Uterine smooth muscle cell (primary cell): ENCODE measurements at places on chromosomes 4 and X. TPM values are rescaled to one million over a fixed set of nuclear protein-coding genes. Genes with fewer than 3 reads are reported as not detected.

S100G gene
- not detected in 2 replicates for total RNA-seq

CAMK2D gene
- 107 and 149 TPM in 2 replicates for total RNA-seq

AFM gene
- not detected in 2 replicates for total RNA-seq

OTUD6A gene
- total RNA-seq = under 0.01 TPM in 1 of 2 replicates, not detected in the other

CCSER1 gene
- total RNA-seq = 0.33 and 2.9 TPM in 2 replicates

RHOXF2 gene
- not detected in 2 replicates for total RNA-seq

OFD1 gene
- total RNA-seq = 15.5 and 22.2 TPM in 2 replicates

TENM3 gene
- 5.8 and 7.0 TPM in 2 replicates for total RNA-seq

SHROOM2 gene
- 0.44 and 0.75 TPM in 2 replicates for total RNA-seq

FAM241A gene
- 1.6 and 3.2 TPM in 2 replicates for total RNA-seq

TAPT1 gene
- total RNA-seq = 19.7 and 23.2 TPM in 2 replicates

SOD3 gene
- 5.2 and 19.5 TPM in 2 replicates for total RNA-seq

OR13H1 gene
- not detected in 2 replicates for total RNA-seq

EMCN gene
- total RNA-seq = under 0.01 and 0.12 TPM in 2 replicates

PCDH19 gene
- under 0.01 and 0.12 TPM in 2 replicates for total RNA-seq

NSUN7 gene
- total RNA-seq = 0.22 and 1.1 TPM in 2 replicates

PRDM8 gene
- total RNA-seq = 7.4 and 10.1 TPM in 2 replicates

GABRE gene
- 15.2 and 20.7 TPM in 2 replicates for total RNA-seq

TBC1D1 gene
- 149 and 223 TPM in 2 replicates for total RNA-seq

SYNPO2 gene
- total RNA-seq = 7.0 and 20.4 TPM in 2 replicates

MED28 gene
- 13.6 and 14.1 TPM in 2 replicates for total RNA-seq

CFP gene
- 0.12 and 0.55 TPM in 2 replicates for total RNA-seq

FMR1NB gene
- not detected in 2 replicates for total RNA-seq

IL21 gene
- not detected in 2 replicates for total RNA-seq

GLUD2 gene
- 1.2 and 2.0 TPM in 2 replicates for total RNA-seq

RASGEF1B gene
- total RNA-seq = 1.1 and 1.2 TPM in 2 replicates

CFAP47 gene
- total RNA-seq = 0.11 and 0.12 TPM in 2 replicates

TMEM255A gene
- total RNA-seq = not detected in 2 replicates

NAT8L gene
- total RNA-seq = under 0.01 and 0.12 TPM in 2 replicates

FGFR3 gene
- 0.25 and 0.44 TPM in 2 replicates for total RNA-seq

ABLIM2 gene
- total RNA-seq = 0.25 TPM in 1 of 2 replicates, not detected in the other

SLC9B2 gene
- 15.4 and 25.2 TPM in 2 replicates for total RNA-seq

NLGN4X gene
- total RNA-seq = under 0.01 TPM in 1 of 2 replicates, not detected in the other

ZBED1 gene
- 35.2 and 35.3 TPM in 2 replicates for total RNA-seq

MTMR8 gene
- total RNA-seq = 0.11 and 0.37 TPM in 2 replicates

MOB1B gene
- 15.3 and 15.6 TPM in 2 replicates for total RNA-seq

TECRL gene
- not detected in 2 replicates for total RNA-seq

CXCL3 gene
- 2.1 and 3.3 TPM in 2 replicates for total RNA-seq

KIF4A gene
- 10.9 and 35.3 TPM in 2 replicates for total RNA-seq

CXorf65 gene
- total RNA-seq = not detected in 2 replicates

TRIM61 gene
- 1.5 and 2.7 TPM in 2 replicates for total RNA-seq

PAGE4 gene
- not detected in 2 replicates for total RNA-seq

YIPF7 gene
- total RNA-seq = not detected in 2 replicates

XAGE1A gene
- not detected in 2 replicates for total RNA-seq

XK gene
- total RNA-seq = 0.22 and 0.25 TPM in 2 replicates

PARM1 gene
- total RNA-seq = 0.50 and 0.66 TPM in 2 replicates

SPON2 gene
- total RNA-seq = 216 and 281 TPM in 2 replicates
